Activated T-cell treated with anti-CD3 and anti-CD28 coated beads, Interleukin-2, amount 50 U/mL, for 72 hours (primary cell): ENCODE measurements at places on chromosomes 2 and 18. TPM values are rescaled to one million over a fixed set of nuclear protein-coding genes. Genes with fewer than 3 reads are reported as not detected.

- H3K36me3 ChIP-seq: no peaks in the 10 kb centered on the region
- H3K4me3 ChIP-seq: no peak overlapping the region
- no peak for DNase-seq
- H3K4me1 ChIP-seq: no peaks in the 10 kb centered on the region
- no peak overlapping the region for H3K27ac ChIP-seq
- peaks cover 5% of the 10 kb centered on the region for H3K27me3 ChIP-seq
These were observed 112.2 kb downstream of the GALNT3 start for GRCh38 chr2:165681841-165682240.

- H3K36me3 ChIP-seq: no peaks in the 10 kb centered on the region
- no peak overlapping the region for H3K4me3 ChIP-seq
- H3K4me1 ChIP-seq: peaks cover 18% of the 10 kb centered on the region
- H3K27me3 ChIP-seq: peaks cover 17% of the 10 kb centered on the region
- no peak for DNase-seq
- H3K27ac ChIP-seq: no peak overlapping the region
These were observed 106.4 kb upstream of the RBBP8 start for GRCh38 chr18:22826726-22827125.

The SNRNP200 gene
- total RNA-seq: 228 TPM

GRCh38 chr18:35455926-35456763 is 41.6 kb downstream of the INO80C start:
- no peak overlapping the region for H3K27ac ChIP-seq
- no peak for DNase-seq
- no peaks in the 10 kb centered on the region for H3K36me3 ChIP-seq

DNA sequence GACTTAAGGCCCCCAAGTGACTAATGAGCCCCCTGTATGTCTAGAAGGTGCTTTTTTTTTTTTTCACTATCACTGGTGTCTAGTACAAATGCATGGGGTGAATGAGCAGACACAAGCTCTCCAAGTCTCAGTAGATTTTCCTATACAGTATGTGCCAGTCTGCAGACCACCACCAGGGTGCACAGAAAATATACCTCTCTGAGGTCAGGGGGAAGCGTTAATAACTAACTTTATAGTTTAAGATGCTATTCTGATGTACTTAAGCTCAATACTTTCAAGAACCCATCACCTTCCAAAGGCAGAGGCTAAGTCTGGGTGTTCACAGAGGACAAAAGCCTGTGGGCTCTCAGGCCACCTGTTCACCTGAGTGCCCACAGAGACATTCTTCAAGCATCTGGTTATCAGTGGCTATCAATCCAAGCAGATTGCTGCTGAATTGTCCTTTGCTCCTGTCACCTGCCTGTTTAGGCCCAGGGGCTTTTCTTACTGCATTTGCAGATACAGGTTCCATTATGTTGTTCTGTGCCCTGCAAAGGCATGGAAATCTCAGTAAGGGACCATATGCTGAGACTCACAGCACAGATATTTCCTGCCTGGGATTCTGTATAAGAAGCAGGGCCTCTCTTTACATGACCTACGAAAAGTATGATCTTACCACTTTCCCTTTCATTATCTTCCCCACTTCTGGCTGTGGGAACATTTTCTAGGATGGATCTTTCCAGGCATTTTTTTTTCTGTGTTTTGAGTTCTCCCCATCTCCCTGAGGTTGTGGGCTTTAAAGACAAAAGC is 534.6 kb downstream of the TNS1 start:
- DNase-seq: no peak
- H3K36me3 ChIP-seq: no peaks in the 10 kb centered on the region
- no peaks in the 10 kb centered on the region for H3K4me1 ChIP-seq
- no peak overlapping the region for H3K4me3 ChIP-seq

The ALPP gene
- total RNA-seq: not detected

- H3K27me3 ChIP-seq: no peaks in the 10 kb centered on the region
- peak overlapping the region; percentile 60 for H3K27ac ChIP-seq
- no peaks in the 10 kb centered on the region for H3K36me3 ChIP-seq
- peaks cover 6% of the 10 kb centered on the region for H3K4me1 ChIP-seq
- no peak for DNase-seq
These were observed 56.6 kb downstream of the CLHC1 start for GRCh38 chr2:55175254-55176093.

The TMEM185B gene
- total RNA-seq: 20.9 TPM

The LPIN1 gene
- total RNA-seq: 63.2 TPM

The EIPR1 gene
- total RNA-seq: 34.5 TPM

The ADD2 gene
- 31.6 TPM for total RNA-seq

DNA sequence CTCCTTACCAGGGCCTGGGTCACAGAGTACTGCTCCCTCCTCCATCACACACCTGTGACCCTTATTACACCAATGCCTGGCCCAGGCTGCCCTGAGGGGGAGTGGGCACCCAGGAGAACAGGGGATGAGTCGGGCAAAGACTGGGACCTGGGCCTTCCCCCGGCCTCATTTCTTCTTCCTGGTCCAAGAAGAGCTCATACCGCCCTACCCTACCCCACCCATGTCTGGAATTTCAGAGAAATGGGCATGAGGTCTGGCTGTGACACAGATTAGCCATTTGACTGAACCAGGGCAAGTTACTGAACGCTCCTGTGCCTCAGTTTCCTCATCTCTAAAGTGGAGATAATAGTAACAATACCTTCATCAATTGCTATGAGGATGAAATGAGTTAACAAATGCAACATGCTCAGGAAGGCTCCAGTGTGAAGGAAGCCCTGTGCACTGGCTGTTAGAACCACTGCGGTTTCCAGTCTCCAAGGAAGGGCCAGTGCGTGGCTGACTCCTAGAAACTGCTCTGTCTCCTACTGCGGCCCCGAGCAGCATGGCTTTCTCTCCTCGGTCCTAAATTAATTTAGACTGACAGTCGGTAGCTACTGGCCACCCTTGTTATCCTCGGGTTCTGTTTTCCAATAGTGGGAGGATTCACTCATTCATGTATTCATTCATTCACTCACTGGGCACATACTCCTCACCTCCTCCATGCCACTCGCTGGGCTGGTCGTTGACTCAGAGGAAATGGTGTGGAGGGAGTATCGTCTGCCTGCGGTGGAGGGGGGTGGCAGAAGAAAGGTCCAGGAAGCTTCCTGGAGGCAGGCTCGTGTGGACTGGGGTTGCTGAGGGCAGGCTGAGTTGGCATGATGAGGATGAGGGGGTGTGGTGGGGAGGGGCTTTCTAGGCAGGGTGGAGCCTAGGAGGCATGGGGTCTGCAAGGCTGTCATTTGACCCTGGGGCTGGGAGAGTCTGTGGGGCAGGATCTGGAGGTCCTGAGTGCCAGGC is 175.6 kb downstream of the GLI2 start:
- no peak overlapping the region for H3K27ac ChIP-seq
- DNase-seq: no peak
- no peaks in the 10 kb centered on the region for H3K27me3 ChIP-seq

The SLC5A7 gene
- not detected for total RNA-seq

DNA sequence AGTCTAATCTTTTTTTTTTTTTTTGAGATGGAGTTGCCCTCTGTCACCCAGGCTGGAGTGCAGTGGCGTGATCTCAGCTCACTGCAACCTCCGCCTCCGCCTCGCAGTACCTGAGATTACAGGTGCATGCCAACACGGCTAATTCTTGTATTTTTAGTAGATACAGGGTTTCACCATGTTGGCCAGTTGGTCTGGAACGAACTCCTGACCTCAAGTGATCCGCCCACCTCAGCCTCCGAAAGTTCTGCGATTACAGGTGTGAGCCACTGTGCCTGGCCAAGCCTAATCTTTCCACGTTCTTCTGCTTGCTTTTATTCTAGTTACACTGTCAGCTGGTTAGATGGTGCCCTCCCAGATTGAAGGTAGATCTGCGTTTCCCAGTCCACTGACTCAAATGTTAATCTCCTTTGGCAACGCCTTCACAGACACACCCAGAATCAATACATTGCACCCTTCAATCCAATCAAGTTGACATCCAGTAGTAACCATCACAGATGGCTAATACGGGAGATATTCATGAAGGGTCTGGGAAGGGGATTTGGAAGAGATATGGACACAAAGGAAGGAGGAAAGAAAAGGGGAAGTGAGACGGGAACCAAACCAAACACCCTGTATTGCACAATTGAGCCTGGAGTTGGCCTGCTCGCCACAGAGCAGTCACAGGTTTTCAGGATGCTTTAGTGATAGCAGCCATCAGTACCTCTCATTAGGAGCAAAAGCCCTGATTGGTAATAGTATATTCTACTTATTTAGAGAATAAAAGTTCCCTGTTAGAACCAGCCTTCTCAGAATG is 229.8 kb downstream of the PIK3C3 start:
- H3K4me1 ChIP-seq: no peaks in the 10 kb centered on the region
- DNase-seq: no peak
- no peaks in the 10 kb centered on the region for H3K36me3 ChIP-seq
- no peak overlapping the region for H3K4me3 ChIP-seq
- no peaks in the 10 kb centered on the region for H3K27me3 ChIP-seq

GRCh38 chr2:201777869-201778268 is 2.9 kb downstream of the ALS2 start:
- peaks cover 49% of the 10 kb centered on the region for H3K4me1 ChIP-seq
- DNase-seq: no peak
- no peak overlapping the region for H3K4me3 ChIP-seq
- H3K36me3 ChIP-seq: peaks cover 1% of the 10 kb centered on the region

The AMER3 gene
- total RNA-seq: not detected

DNA sequence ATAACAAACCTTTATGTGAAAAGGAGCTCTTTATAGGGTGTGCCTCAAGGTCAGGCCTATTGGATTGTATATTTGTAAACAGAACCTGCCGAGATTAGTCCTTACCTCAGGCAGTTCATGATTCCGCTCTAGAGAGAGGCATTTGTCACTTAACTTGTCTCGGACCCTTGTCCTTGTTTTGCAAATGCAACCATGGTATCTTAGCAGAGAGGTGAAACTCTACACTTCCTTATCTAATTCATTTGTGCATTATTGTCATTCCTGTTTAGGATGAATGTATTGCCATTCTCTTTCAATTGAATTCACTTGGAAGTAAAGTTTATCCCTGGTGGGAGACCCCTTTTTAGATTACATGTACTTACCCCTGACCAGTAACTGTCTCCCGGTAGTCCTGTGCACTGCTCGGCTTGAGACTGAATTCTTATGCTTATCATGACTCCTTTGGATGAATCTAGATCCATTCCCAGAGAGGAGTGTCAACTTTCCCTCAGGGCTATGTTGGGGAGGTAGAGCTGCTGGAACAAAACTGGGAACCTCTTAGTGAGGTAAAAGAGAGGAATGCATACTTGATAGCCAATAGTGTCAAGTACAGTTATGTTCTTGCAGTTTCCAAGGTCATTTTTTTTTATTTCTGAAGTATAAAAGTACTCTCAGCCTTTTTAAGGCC is 46.6 kb downstream of the SGPP2 start:
- H3K27me3 ChIP-seq: peaks cover 8% of the 10 kb centered on the region
- no peaks in the 10 kb centered on the region for H3K4me1 ChIP-seq
- H3K27ac ChIP-seq: no peak overlapping the region
- H3K36me3 ChIP-seq: peaks cover 1% of the 10 kb centered on the region

GRCh38 chr2:51105811-51106210 is 73.9 kb upstream of the NRXN1 start:
- H3K4me1 ChIP-seq: no peaks in the 10 kb centered on the region
- no peak for DNase-seq
- no peaks in the 10 kb centered on the region for H3K36me3 ChIP-seq
- no peaks in the 10 kb centered on the region for H3K27me3 ChIP-seq
- H3K4me3 ChIP-seq: no peak overlapping the region

The PLGLB1 gene
- total RNA-seq: 4.4 TPM

GRCh38 chr2:200305797-200306195 is 697 bp upstream of the SPATS2L start:
- peaks cover 35% of the 10 kb centered on the region for H3K27me3 ChIP-seq
- DNase-seq: no peak
- H3K4me1 ChIP-seq: peaks cover 22% of the 10 kb centered on the region
- peaks cover 4% of the 10 kb centered on the region for H3K36me3 ChIP-seq
- no peak overlapping the region for H3K27ac ChIP-seq
- H3K4me3 ChIP-seq: peak overlapping the region; percentile 82

DNA sequence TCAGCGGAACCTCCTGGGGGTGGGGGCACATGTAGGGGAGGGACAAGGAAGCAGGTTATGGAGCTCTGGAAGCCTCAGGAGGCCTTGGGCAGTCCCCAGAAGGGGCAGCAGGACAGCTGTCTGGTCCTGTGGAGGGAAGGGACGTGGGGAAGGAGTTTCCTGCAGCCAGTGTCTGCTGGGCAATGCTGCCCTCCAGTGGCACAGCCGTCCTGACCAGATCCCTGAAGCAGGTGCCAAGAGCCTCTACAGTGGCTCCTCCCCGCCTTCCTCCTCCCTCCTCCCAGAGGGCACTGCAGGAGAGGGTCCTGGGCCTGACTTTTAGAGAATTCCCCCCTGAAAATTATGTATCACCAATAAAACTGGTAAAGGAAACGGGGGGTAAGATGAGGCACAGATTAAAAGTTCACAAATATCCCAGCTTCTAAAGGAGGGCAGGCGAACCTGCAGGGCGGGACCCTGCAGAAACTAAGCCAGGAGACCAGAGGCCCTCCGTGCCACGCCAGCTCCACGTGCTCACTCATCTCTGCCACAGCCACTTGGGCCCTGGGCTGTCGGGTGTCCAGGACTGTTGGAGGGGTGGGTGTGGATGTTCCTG is 258.5 kb downstream of the TWIST2 start:
- H3K36me3 ChIP-seq: peaks cover 11% of the 10 kb centered on the region
- H3K27ac ChIP-seq: no peak overlapping the region
- H3K27me3 ChIP-seq: no peaks in the 10 kb centered on the region
- no peak overlapping the region for H3K4me3 ChIP-seq
- DNase-seq: no peak

DNA sequence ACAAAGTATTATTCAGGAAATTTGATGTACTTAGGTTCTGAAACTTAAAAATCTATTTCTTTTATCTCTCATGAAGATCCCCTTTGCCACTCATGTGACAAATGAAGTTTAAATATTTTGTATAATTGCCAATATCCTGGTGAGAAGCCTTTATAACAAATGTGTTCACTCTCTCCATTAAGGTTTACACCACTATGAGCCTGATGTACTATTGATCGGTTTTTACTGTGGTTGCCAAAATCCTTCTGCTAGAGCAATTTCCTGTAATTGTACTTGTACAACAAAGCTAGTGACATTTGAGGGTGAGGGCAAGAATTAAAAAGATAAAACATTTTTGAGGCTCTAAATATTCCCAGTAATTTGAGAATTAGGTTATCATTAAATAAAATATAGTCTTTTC is 222.3 kb upstream of the CDH19 start:
- no peaks in the 10 kb centered on the region for H3K36me3 ChIP-seq
- H3K27ac ChIP-seq: no peak overlapping the region
- no peaks in the 10 kb centered on the region for H3K4me1 ChIP-seq
- H3K4me3 ChIP-seq: no peak overlapping the region
- H3K27me3 ChIP-seq: no peaks in the 10 kb centered on the region
- no peak for DNase-seq

DNA sequence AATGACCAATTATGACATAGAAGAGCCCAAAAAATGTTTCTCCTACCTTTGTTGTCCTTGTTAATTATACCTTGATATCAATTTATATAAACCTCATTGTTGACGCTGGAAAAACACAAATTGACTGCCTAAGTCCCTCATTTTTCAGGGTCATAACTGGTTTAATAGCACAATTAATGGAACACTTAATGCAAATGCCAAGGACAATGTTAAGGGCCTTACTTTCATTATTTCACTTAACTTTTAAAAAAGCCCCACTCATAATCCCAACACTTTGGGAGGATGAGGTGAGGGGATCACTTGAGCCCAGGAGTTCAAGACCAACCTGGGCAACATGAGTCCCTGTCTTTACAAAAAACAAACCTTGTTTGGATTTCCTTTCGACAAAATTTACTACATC is 3.5 kb upstream of the STPG4 start:
- H3K4me1 ChIP-seq: peaks cover 29% of the 10 kb centered on the region
- H3K27ac ChIP-seq: no peak overlapping the region
- no peaks in the 10 kb centered on the region for H3K27me3 ChIP-seq
- H3K36me3 ChIP-seq: peaks cover 34% of the 10 kb centered on the region
- DNase-seq: no peak
- H3K4me3 ChIP-seq: no peak overlapping the region

The TMEM247 gene
- total RNA-seq: not detected
